Stimulated activated CD8-positive, alpha-beta memory T cell treated with anti-CD3 and anti-CD28 coated beads, Interleukin-12 subunit alpha, Interleukin-12 subunit beta, amount 100 ng/mL, for 1 hour (primary cell): ENCODE measurements at places on chromosomes 13 and 19.

- DNase-seq, result no peak
Observed at GRCh38 chr13:46578590-46578975, 25.6 kb downstream of the LRCH1 start.

- no peak for DNase-seq
Observed at GRCh38 chr19:39352381-39353255, 10.4 kb downstream of the SAMD4B start.

DNA sequence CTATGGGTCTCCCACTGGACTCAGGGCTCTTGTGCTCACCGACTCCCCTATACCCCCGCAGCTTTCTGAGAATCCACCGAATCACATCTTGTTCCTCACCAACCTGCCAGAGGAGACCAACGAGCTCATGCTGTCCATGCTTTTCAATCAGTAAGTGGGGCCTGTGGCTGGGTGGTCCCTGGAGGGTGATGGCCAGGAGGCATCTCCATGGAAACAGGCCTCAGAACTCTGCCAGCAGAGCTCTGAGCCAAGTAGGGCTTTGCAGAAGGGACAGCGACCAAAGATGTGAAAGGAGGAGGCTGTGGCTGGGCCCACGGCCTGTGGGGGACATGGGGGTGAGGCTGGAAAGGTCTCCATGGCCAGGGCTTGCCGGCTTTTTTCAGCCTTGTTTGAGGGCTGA, 11.8 kb upstream of the MIA start:
- no peak for DNase-seq

DNA sequence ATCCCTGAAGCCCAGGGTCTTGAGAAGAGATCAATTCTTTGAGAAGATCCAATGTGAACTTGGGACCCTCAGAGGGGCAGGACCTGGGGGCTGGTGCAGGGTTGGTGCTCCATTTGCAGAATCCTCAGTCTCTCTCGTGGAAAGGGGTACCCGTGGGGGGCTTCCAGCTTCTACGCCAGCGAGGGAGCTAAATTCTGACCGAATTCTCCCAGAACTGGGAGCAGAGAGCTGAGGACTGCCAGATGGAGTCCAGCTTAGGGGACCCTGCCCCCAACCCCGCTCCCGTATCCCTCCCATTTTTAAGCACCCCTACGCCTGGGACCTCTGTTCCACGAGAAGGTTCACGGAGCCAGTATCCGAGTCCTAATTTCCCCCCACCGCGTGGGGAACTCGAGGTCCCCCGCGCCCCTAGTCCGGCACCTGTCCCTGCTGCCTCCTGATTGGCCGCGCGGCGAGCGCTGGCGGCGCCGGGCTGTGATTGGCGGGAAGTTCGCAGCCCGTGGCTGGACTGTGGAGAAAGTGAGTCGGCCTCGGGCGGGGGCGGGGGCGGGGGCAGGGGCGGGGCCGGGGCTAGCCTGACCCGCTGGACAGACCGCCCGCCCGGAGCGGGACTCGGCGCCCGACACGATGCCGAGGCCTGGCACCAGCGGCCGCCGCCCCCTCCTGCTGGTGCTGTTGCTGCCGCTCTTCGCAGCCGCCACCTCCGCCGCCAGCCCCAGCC, 4.4 kb upstream of the LTBP4 start:
- DNase-seq, result no peak

DNA sequence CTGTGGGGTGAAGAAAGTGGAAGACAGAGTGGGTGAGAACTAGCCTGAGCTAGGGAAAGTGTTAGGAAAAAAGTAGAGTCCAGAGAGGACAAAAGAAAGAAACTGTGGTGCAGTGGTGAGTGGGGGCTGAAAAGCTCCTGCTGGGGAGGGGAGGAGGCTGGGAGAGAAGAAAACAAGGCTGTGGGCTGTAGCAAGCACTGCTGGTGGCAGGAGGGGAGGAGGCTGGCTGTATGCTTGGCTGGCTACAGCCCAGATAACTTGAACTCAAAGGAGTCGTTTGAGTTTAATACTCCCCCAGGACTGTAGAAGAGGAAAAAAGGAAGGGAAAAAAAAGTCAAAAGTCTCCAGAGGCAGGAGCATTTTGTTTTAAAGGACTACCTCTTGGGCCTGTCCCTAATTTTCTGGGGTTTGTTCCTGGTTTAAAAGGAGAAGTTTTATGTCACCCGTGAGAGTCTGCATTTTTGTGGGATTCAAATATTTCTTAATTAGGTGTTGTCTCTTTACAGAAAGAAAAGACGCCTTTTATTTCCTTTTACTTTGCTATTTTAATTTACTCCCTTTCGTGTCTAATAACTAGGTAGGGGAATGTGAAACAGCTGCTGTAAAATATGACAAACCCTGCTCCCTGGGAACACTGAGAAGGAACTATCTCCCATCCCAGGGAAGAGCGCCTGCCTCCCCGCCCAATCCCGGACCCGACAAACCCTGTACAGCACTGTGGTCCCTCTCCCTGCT, 21.7 kb downstream of the ZIC5 start:
- no peak for DNase-seq

- no peak for DNase-seq
Observed at GRCh38 chr19:30629086-30629485, 256.9 kb downstream of the ZNF536 start.

DNA sequence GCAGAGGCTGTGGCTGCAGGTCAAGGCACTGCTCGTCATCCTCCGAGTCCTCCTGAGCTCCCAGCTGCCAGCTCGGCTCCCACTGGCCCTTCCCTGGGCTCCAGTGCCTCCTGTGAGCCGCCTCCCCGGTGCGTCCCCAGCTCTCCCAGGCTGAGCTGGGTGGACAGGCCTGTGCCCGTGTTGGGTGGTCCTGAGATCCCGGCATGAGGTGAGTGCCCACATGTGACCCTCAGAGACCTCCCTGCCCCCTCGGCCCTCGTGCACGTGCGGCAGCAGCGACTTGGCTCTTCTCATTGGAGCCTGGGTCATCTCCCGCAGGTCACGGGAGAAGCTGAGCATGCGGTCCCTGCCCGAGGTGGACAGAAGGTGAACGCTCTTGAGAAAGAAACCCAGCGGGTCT, 15.4 kb downstream of the ADAT3 start:
- DNase-seq, result no peak

DNA sequence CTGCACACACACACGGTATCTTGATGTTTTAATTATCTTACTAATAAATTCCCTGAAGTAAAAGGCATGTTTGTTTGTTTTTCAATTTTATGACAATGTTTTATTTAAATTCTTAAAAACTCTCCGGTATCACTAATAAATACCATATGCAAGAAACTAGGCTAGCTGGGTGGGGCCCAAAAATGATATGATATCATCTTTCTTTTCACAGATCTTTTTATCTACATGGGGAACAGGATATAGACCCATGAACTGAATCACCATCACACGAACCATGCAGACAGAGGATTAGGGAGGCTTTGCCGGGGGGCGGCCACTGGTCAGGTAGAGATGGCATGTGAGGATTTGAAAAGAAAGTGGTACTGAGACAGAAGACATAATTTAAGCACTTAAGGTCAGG, 266.4 kb downstream of the ENOX1 start:
- DNase-seq, result no peak

- DNase-seq, result no peak
Observed at GRCh38 chr13:44306371-44307192, 67.0 kb upstream of the SERP2 start.

DNA sequence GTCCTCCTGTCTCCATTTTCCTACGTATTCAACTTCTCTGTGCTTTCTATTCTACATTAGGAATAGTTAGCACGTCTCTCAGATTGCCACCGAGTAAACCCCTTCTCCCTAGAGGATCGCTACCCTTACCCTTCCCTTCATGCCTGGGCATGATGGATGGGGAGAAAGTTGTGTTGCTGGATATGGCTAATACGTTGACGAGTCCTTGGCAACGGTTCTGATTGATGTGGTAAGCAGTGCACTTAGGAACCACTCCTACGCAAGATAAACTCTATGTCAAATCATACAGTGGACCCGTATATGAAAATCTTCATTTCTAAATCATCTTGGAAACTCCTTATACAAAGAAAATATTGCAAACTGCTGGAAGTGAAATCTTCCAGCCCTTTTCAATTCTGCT, 224.5 kb downstream of the EFNB2 start:
- DNase-seq, result no peak

GRCh38 chr19:1074544-1075283, 7.7 kb downstream of the ARHGAP45 start:
- peak; percentile 98 for DNase-seq

DNA sequence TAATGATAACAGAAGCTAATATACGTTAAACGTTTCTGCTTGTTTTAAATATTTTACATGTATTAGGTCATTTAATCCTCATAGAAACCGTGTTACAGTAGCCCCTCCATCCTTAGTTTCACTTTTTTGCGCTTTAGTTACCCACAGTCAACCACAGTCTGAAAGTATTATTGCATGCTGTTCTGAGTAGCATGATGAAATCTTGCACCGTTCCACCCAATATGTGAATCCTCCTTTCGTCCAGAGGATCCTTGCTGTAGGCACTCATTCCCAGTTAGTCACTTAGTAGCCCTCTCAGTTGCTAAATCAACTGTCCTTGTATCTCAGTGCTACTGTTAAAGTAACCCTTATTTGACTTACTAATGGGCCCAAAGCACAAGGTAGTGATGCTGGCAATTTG, 257.8 kb downstream of the ENOX1 start:
- DNase-seq, result no peak

- no peak for DNase-seq
Observed at GRCh38 chr19:45153339-45154063, 7.3 kb downstream of the NKPD1 start.

DNA sequence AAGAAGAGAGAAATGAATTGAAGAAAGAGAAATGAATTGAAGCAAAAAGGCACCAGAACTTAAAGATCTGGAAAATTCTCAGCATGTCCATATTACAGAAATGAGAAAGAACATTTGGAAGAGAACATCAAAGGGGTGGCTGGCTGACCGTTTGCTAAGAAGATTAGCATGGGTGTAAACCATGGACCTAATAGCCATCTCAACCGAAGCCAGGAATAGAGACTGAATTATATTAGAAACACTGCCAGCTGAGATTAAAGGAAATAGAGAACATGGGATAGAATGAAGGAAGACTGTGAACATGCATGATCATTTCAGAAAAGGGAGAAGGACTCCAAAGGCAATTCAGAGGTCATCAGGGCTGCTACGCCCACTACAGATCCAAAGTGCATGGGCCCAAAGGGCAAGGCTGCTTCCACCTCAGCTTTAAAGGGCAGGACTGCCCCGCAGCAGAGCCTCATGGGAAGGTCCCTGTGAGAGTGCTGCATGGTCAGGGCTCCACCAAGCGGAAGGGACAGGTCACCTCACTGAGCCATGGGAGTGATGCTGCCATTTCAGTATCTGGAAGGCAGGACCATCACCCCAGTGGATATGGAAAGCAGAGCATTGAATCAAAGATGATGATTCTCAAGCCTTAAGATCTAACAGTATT, 23.1 kb downstream of the FNDC3A start:
- no peak for DNase-seq

DNA sequence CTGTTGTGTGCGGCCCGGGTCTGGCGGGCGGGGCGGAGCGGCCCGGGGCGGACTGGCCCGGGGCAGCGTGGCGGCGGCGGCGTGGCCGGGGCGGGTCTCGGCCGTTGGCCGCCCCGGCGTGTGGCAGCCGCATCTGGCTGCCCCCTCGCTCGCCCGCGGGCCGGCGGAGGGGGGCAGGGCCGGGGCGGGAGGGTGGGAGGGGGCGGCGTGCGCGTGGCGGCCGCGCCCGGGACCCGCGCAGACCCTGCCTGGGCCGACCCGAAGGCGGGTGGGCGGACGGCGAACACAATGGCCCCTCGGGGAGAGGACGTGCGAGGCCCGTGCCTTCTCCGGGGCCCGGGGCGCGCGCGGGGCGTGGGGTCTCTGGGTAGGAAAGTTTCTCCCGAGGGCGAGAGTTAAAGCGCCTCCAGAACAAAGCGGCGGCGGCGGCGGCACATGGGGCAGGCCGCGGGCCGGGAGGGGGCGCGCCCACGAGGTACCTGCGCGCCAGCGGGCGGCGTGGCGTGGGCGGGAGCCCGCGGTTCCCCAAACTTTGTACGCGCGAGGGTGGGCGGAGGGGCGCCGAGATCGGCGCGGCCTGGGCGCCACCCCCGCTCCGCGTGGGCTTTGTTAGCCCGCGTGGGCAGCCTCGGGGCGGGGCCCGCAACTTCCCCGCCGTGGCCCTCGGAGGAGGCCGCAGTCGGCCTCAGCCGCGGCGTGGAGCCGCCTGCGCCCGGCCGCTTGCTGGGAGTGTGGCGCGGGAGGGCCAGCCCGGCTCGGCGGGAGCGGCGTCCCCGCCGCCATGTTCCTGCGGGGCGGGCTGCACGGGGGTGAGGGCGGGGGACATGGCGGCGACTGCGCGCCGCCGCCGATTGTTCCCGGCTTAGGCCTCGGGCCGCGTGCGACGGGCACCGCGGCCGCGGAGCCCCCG, 764 bp downstream of the MIR17HG start:
- peak; percentile 61 for DNase-seq

DNA sequence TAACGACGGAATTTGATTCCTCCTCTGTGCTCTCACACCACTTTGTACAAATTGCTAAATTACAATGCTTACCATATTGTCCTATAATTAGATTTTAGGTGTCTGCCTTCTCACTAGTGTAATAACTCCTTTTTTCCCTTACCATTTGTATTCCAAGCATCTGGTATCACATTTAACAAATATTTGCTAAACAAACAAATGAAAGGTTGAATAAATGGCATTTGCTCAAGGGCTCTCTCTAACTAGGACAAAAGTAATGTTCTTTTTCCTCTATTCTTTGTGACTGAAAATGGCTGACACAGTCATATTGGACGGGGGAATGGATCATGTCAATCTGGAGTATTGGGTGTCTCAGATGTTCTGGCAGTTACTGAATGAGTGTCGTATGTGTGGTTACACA, 99.7 kb downstream of the ENOX1 start:
- no peak for DNase-seq

- no peak for DNase-seq
Observed at GRCh38 chr13:24660023-24660741, 20.0 kb upstream of the ATP12A start.

DNA sequence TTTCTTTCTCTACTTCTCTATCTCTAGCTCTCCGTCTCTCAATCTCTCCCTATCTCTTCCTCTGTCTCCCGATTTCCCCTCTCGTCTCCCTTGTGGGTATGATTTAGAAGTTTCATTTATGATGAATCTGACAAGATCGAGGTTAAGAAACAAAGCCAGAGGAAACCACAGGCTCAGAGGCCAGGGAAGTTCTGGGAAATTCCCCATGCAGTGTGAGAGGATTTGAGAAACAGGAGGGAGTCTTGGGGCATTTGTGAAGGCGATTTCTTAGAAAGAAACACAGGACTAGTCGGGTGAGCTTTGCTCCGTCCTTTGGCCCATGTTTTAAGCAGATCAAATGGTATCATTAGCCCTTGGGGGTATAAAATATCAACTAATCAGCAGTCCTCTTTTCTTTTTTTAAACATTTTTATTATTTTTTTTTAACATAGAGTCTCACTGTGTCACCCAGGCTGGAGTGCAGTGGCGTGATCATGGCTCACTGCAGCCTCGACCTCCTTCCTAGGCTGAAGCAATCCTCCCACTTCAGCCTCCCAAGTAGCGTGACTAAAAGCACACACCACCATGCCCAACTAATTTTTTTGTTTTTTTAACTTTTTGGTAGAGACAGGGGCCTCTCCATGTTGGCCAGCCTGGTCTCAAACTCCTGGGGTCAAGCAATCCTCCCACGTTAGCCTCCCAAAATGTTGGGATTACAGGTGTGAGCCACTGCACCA, 25.8 kb downstream of the TNFSF9 start:
- no peak for DNase-seq

GRCh38 chr13:66207610-66208009, 1022.5 kb downstream of the PCDH9 start:
- DNase-seq, result no peak

- DNase-seq, result no peak
Observed at GRCh38 chr13:55266644-55267043, 1874.1 kb upstream of the PRR20A start.

GRCh38 chr19:18311502-18312091, 11.3 kb downstream of the LSM4 start:
- no peak for DNase-seq
